ENCODE measurements at places on chromosomes 13 and 19.

DNA sequence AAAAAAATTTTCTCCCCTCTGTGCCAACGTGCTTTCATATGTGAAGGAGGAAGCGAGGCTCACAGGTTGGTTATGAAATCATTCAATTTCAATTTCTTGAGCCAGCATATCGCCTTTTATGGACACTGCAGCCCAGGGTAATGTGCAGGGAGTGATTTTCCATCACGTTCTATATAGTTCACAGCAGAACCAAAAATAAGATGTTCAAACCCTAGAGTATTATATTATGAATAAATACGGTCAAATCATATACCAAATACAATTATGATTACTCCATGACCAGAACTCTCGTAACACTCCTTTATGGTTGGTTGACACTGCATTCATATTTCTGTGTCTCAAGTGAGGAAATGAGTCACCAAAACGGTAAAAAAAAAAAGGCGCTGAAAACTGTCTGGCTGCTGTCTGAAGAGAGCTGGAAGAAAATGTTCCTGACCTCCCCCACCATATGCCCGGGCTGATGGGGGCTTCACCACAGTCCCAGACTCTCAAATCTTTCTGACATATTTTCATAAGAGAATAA, 75.8 kb upstream of the UBAC2 start:
- DNase-seq, result peak; percentile 25

- peak; percentile 65 for DNase-seq
These were observed 5.4 kb downstream of the LMTK3 start for GRCh38 chr19:48506138-48506733.

- no peak for DNase-seq
These were observed 238.2 kb downstream of the EFNB2 start for GRCh38 chr13:106297283-106297682.

DNA sequence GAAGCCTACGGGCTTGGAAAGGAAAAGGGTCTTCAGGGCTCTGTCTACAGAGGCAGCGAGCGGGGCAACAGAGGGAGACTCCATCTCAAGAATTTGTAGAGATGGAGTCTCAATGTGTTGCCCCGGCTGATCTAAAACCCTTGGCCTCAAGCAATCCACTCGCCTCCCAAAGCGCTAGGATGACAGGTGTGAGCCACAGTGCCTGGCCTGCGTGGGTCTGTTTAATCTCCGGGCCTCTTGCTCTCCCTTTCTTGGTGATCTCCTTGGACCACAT, 8.1 kb downstream of the RPS9 start:
- DNase-seq, result no peak

DNA sequence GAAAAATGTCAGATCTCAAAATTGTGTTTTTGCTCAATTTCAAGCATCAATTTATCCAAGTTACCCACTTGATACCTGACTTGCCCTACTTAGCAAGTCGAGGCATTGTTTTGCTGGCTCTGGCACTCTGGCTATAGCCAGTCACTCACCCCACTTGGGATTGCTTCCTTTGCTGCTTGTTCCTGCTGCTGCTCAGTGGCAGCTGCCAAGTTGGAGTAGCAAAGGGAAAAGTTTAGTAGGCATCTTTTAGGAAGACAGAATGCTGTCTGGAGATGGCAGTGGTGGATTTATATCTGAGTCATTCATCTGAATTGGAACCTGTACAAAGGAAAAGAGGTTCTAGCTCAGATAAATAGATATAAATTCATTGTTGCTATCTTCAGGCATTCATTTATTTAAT, 41.2 kb downstream of the PCCA start:
- DNase-seq, result no peak

DNA sequence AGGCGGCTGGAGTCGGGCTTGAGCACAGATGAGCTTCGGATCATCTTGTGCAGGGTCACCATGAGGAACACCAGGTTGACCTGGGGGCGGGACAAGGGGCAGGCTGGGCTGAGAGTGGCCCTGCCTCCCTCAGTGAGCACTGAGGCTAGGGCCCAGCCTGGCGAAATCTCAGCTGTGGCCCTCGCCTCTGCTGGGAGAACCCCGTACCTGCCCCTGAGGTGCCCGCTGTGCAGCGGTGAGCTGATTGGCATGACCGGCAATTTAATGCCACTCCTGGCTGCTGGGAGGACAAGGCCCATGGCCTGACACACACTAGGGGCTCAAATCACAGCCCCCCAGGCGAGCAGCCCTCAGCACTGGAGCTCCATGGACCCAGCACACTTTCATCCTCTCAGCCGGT, 19.7 kb upstream of the ASF1B start:
- DNase-seq, result no peak

DNA sequence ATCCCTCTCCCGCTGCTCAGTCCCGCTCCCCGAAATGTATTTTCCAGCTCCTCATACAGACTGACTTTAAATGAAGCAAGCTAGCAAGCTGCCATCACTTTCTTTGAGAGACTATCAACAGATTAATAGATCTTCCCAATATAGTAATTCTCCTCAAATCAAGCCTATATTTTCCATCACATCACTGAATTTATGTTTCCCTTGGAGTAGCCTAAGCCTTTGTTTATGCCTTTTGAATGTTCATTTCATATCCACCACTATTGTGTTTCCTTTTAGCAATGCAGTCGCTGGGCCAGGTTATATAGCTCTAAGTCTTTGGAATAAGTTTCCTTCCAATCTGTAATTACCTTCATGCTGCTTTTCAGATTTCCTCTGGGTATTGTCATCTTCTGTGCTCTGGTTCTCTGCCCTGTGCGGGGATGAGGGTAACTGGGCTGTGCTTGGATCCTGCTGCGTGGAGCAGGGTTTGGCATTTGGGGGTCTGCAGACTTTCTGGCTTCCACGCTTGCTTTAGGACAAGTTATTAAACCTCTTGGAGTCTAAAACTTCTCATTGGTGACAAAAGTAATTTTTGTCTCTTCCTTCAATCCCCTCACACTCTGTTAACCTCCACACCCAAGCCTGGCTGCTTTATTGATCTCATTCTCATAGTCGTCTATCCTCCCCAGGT, 256.9 kb downstream of the DLEU7 start:
- DNase-seq, result no peak

- DNase-seq, result no peak
These were observed 359.4 kb downstream of the MZT1 start for GRCh38 chr13:72368031-72368430.

- no peak for DNase-seq
These were observed 74.4 kb downstream of the LHFPL6 start for GRCh38 chr13:39528661-39528980.

Measured in CD4-positive, alpha-beta T cell treated with Interleukin-15 for 4 hours (primary cell).